Hypothalamus (tissue), 51 donors: ENCODE measurements at places on chromosomes 6 and 20.

- DNase-seq: no peak
These were observed 48.1 kb downstream of the PSMG4 start for GRCh38 chr6:3306848-3307247.

DNA sequence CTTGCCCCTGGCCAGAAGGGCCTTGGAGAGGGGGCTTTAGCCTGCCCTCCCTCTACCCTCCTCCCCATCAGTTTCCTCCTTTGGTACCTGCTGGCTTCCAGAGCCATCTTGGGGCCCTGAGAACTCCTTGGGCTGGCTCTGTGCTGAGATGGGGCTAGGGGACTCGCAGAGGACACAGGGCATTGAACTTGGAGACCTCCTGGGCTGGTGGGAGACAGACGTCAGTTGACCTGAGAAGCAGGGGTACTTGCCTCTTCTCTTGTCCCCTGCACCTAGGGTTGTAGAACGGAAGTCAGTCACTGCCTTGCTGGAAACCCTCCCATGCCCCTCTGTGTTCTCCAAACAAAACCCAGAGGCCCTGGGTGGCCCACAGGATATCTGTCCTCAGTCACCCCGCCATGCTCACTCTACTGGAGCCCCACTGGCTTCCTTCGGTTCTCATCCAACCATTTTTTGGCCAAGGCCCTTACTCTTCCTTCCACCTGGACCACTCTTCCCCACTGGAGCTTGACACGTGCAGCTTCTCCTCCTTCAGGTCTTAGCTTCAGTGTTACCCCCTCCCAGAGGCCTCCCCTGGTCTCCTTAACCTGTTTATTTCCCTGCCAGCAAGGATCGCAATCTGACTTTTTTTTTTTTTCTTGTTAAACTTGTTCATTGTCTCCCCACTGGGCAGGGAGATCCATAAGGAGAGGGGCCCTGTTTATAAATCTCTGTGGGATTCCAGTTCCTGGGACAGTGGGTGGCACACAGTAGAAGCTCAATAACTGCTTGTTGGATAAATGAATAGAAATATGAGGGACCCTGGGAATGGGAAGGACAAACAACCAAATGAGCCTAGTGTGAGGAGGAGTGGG is 971 bp downstream of the RBCK1 start:
- no peak for DNase-seq

- DNase-seq: no peak
These were observed 82.7 kb downstream of the DLL1 start for GRCh38 chr6:170208182-170208601.

- DNase-seq: no peak
These were observed 5.1 kb downstream of the KIAA1755 start for GRCh38 chr20:38255393-38255792.

- no peak for DNase-seq
These were observed 10.5 kb downstream of the ZC3H12D start for GRCh38 chr6:149474108-149474935.

GRCh38 chr6:105771313-105771970 is 314.7 kb upstream of the PRDM1 start:
- no peak for DNase-seq

- DNase-seq: no peak
These were observed 42.0 kb upstream of the KCNQ5 start for GRCh38 chr6:72579865-72580264.

- no peak for DNase-seq
These were observed 57.5 kb downstream of the RIN2 start for GRCh38 chr20:19815553-19815991.

- DNase-seq: no peak
These were observed 200.4 kb upstream of the FBXL4 start for GRCh38 chr6:99148111-99148510.

DNA sequence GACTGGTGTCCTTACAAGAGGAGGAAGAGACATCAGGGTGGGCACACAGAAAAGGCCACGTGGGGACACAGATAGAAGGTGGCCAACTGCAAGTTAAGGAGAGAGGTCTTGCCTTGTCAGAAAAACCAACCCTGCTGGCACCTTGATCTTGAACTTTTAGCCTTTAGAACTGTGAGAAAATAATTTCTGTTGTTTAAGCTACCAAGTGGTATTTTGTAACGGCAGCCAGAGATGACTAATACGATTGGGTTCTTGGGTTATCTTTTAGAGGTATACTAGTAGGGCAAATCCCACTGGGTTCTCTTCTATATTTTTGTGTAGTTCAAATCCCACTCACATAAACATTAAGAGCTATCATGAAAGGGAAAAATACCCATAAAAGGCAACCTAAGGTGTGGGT is 31.9 kb upstream of the ZBTB24 start:
- DNase-seq: no peak

GRCh38 chr6:152828431-152828830 is 77.8 kb downstream of the VIP start:
- no peak for DNase-seq

- no peak for DNase-seq
These were observed 118.4 kb upstream of the TRAF3IP2 start for GRCh38 chr6:111724039-111724438.

DNA sequence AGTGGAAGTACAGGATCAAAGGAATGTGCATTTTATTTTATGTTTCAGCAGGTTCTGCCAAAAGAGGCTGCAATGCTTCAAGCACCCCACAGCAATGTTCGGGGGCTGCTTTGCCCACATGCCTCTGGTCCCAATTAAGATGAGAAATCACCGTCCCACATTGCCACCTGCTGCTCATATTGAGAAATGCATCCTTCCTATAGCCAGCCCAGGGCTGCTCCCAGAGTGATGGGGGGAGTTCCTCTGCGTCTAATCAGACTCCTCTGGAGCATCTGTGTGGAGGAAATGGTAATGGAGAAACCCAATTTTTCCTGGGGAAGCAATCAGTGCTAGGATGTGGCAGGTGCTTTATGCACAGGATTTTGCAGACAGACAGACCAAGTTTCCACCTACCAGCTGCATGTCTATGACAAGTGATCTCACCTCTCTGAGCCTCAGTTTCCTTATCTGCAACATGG is 33.7 kb downstream of the PTGIS start:
- DNase-seq: peak; percentile 16

GRCh38 chr6:73131706-73132105 is 93.6 kb downstream of the KHDC1L start:
- no peak for DNase-seq

- DNase-seq: no peak
These were observed 65.7 kb upstream of the TNFRSF21 start for GRCh38 chr6:47375426-47375825.

DNA sequence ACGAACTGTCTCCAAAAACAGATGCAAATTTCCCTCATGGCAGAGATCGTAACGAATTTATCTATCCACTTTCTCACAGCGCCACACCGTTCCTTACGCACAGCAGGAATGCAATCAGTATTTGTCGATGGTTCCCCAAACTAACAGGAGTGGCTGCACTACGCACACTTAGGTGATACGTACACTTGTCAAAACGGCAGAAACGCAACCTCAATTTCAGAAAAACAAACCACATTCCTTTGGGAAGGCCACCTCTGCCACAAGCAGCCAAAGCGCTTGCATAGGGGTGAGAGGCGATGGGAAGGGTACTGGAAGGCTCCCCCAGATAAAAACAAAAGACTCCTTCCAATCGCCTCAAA is 638 bp downstream of the MDN1 start:
- no peak for DNase-seq

GRCh38 chr6:155335265-155335664 is 21.0 kb upstream of the TFB1M start:
- no peak for DNase-seq

- DNase-seq: no peak
These were observed 68.0 kb upstream of the INSM1 start for GRCh38 chr20:20299904-20300303.

DNA sequence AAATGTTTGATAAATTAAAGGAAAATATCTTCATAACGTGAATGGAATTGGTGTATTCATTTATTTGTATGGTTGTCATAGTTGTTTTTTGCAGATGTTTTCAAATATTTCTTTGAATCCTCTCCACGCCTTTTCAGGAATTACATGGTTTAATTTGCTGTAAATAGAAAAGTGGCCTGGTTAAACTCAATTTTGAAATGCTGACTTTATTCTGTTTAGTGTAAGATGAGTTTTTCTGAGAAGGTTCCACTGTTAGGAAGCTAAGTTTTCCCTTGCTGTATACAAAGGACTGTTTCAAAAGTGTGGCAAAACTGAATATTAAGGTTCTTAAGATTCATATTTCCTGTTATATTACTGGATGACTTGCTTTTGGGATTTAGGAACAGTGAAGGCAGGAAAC is 503 bp upstream of the ZC2HC1B start:
- DNase-seq: no peak

DNA sequence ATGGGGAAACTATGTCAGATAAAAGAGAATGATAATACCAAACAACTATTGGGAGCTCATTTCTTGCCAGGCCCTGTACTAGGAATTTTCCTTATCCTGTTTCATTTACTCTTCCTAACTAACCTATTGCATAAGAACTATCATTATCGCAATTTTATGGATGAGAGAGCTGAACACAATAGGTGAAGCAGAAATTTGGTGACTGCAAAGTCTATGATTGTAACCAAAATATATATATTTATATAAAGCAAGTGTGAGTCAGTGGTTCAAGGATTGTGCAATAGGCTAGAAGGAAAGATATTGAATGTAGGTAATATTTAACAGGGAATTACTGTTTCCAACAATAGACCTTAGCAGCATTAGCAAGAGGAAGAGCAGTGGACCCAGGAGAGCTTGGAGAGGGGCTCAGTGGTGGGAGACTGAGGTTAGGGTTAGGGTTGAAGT is 181.1 kb upstream of the TENT5A start:
- no peak for DNase-seq

GRCh38 chr6:134146268-134147033 is 94.0 kb upstream of the SLC2A12 start:
- no peak for DNase-seq

DNA sequence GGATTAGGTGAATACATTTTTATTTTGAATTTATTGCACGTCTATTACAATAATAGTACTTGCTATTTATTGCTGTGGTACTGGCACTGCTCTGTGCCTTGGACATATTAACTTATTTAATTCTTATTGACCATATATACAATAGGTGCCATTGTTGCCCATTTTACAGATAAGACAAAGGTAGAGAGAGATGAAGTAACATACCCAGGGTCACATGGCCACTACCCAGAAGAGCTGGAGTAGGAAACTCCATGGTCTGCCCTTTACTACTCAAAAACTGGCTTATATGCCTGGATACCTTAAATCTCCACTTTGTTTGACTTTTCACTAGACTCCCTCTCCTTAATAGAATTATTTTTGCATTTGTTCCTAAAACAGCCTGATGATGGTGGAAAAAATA is 67.5 kb downstream of the ADGRG6 start:
- DNase-seq: no peak

DNA sequence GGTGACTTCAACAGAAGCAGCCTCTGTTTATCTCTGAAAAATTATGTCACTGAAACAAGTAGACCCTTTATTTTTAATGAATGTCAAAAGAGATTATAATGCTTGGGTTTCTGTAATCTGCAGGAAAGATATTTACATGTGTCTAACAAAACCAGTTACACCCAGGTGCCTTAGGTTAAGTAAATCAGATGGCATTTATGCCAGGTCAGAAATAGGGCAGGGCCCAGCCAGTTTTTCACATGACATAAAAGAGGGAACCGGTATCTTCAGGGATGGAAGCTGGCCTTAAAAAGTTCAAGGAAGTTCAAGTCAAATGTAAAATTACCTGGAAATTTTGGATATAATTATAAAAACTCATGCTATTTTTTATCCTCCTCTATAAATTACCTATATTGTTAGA is 14.2 kb upstream of the ENPP4 start:
- no peak for DNase-seq

DNA sequence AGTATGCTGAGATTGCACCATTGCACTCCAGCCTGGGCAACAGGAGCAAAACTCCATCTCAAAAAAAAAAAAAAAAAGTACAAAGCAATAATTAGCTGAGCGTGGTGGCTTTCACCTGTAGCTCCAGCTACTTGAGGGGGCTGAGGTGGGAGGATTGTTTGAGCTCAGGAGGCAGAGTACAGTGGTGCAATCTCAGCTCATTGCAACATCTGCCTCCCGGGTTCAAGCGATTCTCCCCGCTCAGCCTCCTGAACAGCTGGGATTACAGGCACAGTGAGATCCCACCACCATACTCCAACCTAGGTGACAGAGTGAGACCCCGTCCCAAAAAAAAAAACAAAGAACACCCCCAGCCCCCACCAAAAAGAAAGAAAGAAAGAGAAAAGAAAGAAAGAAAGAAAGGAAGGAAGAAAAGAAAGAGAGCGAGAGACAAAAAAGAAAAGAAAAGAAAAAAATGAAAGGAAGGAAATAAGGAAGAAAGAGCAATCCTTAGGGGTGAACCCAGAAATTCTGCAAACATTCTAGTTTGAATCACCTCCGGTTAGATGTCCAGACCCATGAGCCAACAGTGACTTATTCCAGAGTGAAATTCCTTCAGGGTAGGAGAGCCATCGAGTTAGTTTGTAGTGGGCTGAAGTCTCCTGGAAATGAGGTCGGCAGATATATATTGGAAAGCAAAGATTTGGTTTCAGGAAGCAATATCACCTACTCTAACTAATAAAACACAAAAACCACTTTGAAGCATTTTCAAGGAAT is 3.2 kb upstream of the RIPOR3 start:
- DNase-seq: no peak

- no peak for DNase-seq
These were observed 233.4 kb upstream of the ID4 start for GRCh38 chr6:19603721-19604120.

DNA sequence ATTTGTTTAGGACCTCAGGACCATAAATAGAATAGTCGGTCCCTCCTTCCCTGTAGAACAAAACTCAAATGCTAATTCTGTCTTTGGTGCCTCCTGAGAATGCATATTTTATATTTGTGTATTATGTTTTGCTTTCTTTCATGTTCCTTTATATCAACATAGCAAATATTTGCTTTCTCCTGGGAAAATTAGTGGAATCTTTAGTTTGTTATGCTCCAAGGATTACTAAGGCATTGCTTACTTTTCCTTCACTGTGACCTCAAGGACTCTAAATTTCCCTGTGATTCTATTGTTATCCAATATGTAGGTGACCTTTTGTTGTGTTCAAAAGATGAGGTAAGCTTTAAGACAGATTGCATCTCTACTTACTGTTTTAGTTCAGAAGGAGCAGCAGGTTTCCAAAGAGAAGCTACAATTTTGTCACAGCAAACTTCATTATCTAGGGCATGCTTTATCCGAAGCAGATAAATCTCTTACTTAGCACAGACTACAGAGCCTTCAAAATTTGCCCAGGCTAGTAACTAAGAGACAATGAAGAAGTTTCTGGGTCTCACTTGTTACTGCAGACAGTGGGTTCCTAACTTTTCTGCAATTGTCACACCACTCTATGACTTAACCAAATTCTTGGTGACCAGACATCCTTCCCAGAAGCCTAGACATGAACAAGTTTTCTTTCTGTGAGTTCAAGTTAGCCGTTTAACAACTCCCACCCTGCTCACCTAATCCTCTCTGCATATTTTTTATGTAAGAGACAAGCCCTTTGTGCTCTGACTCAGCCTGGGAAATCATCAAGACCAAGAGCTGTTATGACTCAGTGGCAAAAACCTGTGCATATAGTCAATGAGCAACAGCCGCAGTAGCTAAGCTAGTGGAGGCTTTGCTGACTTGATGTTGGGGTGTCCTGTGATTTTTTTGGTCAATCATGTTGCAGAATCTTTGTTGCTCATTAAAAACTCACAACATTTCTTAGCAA is 378.8 kb downstream of the QKI start:
- DNase-seq: no peak
